ENCODE measurements at places on chromosomes 13 and 19.

- DNase-seq: no peak
Observed at GRCh38 chr19:43765109-43765876, 10.5 kb upstream of the SMG9 start.

GRCh38 chr19:15324791-15325519 is 7.4 kb downstream of the BRD4 start:
- no peak for DNase-seq

GRCh38 chr19:12880551-12881171 is 588 bp downstream of the DNASE2 start:
- peak; percentile 44 for DNase-seq

GRCh38 chr19:12676384-12676792 is 5.3 kb downstream of the DHPS start:
- DNase-seq: peak; percentile 77

DNA sequence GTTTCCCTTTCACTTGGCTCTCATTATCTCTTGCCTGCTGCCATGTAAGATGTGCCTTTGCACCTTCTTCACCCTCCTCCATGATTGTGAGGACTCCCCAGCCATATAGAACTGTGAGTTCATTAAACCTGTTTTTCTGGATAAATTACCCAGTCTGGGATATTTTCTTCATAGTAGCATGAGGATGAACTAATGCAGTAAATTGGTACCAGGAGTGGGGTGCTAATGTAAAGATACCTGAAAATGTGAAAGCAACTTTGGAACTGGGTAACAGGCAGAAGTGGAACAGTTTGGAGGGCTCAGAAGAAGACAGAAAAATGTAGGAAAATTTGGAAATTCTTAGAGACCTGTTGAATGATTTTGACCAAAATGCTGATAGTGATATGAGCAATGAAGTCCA is 487.4 kb downstream of the LMO7 start:
- DNase-seq: no peak

GRCh38 chr19:33177417-33177979 is 16.6 kb upstream of the LRP3 start:
- peak; percentile 61 for DNase-seq

Measured in SHP77 (cell line).